ENCODE measurements at places on chromosomes 2 and 18.

DNA sequence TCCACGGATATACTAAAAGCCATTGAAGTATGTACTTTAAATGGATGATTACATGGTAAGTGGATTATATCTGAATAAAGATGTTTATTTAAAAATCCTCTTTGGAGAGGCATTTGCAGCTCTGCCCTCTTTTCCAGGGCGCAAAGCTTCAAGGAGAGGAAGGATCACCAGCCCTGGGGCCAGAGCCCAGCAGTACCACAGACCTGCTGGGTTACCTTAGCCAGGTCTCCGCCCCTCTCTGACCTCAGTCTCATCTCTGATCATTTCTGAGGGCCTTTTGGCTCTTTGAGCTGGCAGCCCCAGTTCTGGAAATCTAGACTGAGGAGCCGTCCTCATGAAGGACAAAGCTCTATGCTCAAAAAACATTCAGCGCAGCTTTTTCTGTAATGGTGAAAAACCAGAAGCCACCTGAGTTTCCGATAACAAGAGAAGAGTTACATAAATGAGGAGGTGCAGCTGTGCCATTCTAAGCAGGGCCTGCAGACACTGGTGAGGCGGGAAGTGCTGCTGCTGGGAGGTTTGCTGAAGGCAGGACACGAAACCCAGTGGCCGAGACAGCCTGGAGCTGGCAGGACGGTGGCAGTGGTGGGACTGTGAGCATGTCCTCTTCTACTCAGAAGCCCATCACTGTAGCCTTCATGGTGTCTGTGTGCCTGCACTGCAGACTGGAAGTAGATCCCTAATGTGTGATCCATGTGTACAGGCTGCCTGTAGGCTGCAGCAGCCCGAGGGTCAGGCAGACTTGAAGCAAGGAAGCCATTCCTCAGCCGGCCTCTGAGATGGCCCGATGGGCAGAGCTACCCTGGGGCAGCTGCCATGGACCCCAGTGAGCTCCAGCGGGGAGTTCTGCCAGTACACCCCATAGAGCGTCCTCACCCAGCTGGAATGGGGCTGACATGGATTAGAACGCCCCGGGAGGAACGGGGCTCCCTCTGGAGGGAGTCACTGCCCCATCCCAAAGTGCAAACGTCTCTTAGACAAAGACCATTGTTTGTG lies 27.7 kb downstream of the ADRA2B start:
- peak; percentile 77 for DNase-seq

GRCh38 chr18:36372903-36373311 lies 75.4 kb downstream of the FHOD3 start:
- DNase-seq: no peak

GRCh38 chr2:232236200-232236599 lies 142.4 kb upstream of the ALPP start:
- no peak for DNase-seq

DNA sequence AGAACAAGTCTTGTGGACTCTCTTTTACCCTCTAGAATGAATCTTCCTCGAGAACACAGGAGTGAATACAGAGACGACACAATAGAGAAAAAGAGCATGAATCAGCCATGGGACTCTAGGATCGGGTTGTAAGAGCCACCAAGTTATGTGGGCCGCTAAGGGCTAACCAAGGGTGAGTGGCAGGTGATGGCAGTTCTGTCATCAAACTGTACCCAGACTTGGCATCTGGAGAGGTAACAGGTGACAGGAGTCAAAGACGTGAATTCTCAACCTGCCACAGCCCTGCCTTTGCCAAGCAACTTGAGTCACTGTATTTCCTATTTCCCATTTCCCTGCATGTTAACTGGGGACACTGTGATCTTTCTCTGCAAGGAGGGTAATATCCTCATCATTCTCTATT lies 11.2 kb downstream of the SERPINE2 start:
- DNase-seq: no peak

DNA sequence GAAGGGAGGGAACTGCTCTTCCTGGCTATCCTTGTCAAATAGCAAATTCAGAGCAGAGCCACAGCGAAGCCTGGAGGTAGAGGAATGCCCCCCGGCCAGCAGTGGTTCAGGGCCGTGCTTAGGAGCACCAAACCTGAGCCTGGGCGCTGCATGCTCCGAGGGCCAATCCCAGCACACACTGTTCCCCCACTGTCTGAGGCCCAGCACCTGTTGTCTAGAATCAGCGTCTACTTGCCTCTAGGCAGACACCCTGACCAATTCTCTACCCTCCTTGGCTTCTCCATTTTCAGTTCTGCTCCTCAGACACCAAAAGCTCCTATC lies 177.6 kb upstream of the PKDCC start:
- DNase-seq: no peak

GRCh38 chr2:142980246-142981068 lies 103.0 kb downstream of the KYNU start:
- no peak for DNase-seq

DNA sequence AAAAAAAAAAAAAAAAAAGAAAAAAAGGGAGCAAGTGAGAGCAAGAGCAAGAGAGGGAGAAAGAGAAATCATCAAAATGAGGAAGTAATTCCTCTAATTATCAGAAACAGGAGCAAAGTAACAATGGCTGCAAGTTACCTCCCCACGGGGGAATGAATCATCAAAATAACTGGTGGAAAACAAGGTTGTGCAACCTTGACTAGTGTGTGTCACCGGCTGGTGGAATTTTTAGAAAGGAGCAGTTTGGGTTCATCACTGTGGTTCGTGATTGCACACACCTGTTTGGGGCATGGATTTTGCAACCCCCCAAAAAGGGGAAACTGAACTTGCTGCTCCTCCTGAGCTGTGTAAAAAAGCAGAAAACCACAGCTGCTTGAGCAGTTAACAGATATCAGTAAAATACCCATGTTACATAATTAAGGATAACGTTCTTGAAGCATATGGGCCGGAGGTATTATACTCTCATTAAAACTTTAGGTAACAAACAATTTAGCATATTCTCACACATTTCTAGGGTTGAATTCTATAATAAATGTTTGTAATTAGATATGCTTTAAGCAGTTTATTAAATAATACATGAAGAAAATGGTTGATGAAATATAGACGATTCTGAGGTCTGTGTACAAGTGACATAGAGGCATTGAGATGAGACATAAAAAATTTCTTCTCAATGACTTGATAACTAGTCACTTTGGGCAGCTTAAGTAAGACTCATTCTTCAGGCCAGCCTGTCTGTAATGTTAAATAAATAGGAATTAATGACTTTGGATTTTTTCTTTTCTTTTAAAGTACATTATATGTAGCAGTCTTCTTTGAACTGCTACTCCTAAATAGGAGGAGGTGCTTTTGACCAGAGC lies 184.2 kb upstream of the ZEB2 start:
- DNase-seq: no peak

GRCh38 chr2:224350703-224351102 lies 51.2 kb downstream of the FAM124B start:
- peak; percentile 21 for DNase-seq

DNA sequence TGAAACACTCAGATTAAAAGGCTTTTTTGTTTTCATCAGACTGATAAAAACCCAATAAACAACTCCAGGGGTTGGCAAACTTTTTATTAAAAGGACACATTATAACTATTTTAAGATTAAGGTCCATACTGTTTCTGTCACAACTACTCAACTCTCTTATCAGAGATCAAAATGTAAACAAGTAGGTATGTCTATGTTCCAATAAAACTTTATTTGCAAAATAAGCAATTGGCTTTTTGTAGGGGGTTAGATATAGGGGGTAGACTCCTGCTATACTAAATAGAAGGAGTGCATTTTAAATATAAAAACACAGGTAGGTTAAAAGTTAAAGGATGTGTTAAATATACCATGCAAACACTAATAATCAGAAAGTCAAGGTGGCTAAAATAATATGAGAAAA lies 174.0 kb downstream of the MBD5 start:
- no peak for DNase-seq

DNA sequence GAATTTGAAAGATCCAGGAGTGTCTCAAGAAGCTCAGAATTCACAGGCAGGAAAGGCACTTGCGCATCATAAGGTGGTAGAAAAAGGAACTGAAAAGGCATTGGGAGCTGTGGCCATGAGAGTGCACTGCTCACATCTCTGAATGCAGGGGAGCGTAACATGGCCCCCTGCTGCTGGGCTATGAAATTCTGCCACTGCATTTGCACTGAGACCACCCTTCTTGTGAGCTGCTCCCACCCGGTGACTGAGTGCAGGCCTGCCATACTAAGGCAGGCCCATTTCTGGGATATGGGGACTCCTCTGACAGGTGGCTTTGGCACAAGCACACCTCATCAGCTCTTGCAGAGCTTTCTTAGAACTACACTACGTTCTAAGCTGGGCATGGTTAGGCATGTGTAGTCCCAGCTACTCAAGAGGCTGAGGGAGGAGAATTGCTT lies 25.3 kb upstream of the STARD7 start:
- no peak for DNase-seq

- no peak for DNase-seq
These were observed 16.2 kb downstream of the KLF7 start for GRCh38 chr2:207149249-207150213.

GRCh38 chr2:10326151-10326616 lies 23.5 kb downstream of the HPCAL1 start:
- DNase-seq: no peak

DNA sequence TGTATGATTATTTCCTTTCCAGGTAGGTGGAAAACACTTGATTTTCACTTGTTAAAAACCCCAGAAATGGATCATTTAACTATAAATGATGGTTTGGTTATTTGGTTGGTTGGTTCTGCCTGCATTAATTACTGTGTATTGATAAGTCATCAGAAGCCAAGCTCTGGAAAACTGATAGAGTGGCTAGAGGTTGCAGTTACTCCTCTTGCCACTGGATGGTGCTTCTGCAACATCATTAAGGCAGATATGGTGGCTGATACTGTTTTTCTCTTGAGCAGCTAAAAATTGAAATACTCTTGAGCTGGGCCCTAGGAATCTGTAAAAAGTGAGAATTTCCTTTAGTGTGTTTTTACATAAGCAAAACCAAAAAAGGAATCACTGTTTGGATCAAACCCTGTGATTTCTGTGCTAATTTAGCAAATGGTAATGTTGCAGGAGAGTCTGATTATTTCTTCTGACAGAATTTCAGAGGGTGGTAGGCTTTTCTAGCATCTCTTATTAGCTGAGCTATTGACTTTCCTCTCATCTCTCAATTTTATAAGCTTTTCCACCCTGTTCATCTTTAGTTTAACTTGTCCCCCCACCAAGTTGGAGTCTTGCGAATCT lies 54.3 kb downstream of the RAB10 start:
- no peak for DNase-seq

DNA sequence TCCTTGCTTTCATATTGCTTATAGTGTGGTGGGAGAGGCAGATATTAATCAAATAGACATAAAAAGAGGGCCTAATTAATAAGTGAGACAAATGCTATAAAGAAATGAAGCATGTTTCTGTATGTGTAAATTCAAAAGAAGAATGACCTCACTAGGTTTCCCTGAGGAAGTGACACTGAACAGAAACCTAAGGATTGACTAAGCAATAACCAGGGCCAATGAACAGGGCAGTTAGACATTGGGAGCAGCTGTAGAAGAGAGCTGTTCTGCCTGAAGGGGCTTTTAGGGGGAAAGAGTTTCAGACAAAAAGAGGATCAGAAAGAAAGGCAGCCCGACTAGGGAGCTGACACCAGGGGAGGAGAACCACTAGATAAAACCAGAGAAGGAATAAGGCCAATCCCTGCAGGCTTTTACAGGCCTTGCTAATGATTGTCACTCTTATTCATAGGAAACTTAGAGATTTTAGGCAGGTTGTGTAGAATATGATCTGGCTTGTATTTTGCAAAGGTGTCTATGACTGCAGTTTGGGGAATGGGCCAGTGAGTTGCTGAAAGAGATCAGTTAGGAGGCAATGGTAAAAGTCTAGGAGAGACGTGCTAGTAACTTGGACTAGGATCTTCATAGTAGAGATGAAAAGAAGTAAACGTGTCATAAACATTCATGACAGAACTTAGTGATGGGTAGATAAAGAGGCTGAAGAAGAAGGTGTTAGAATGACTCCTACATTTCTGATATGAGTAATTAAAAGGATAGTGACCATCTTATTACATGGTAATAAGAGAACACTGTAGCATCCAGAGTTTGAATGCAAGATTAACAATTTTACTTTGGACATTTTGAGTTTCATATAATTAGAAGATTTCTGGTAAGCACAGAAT lies 26.8 kb upstream of the NABP1 start:
- no peak for DNase-seq

DNA sequence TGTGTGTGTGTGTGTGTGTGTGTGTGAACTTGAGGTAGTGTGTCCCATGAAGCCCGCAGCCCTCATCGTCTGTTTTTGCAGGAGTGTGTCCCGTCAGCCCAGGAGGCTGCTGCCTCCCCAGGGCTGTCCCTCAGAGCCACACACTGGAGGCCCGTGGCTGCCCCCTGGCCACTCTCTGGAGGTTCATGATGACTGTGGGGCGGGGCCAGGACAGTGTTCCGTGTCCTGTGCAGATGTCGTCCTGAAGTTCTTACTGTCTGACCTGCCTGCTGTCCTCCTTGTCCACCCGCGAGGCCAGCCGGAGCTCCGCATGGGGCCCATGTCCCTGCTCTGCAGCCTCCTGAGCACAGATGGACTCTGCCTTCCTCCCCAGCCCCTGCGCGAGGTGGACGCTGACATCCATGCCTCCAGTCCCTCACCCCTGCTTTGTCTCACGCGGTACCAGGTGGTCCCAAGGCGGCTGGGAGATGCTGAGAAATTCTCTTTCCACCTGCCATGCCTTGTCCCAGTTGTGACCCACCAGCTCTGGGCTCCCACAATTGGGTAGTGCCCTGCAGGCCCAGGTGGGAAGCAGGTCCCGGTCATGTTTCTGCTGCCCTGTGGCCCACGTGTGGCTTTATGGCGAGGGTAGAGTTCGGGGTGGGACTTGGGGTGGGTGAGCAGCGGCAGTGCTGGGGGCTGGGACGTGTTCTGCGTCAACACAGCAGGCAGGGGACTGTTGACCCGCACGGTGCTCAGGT lies 92.8 kb downstream of the NFATC1 start:
- DNase-seq: no peak

- DNase-seq: no peak
These were observed 157.5 kb upstream of the ID2 start for GRCh38 chr2:8524388-8524787.

- no peak for DNase-seq
These were observed 332.3 kb upstream of the HS6ST1 start for GRCh38 chr2:128651000-128651399.

DNA sequence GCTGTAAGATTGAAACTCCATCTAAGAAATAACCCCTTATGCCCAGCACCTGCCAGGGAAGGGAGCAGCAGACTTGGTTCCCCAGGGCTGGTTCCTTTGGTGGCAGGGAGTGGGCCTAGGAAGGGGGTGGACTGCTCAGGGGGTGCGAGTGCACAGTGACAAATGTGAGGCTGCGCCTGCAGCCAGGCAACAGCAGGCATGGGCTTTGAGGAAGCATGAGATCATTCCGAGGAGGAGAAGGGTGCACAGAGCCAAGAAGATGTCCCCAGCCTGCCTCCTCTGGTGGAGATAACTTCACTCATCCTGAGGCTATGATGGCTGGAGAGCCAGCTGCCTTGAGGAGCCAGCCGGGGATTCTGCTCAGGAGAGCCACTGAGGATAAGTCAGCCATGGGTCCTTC lies 158.0 kb downstream of the CAPN13 start:
- no peak for DNase-seq

DNA sequence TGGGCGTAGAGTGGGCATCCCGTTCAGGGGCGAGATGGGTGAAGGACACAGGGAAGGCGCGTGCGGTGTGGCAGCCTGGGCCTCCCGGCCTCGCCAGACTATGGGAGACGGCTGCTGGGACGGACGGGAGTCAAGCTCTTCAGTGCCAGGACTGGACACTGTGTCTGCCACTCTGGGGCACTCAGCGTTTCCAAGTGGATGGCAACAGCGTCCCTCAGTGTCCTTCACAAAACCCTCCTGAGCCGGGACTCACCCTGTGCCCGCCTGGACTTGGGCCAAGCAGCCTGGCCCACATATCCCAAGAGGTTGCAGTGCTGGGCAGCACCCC lies 16.3 kb upstream of the BOK start:
- DNase-seq: no peak

- DNase-seq: no peak
These were observed 32.7 kb downstream of the GLI2 start for GRCh38 chr2:120768112-120769048.
